ENCODE measurements at places on chromosomes 3 and 15.

- no peak for DNase-seq
These were observed 4.2 kb downstream of the MFGE8 start for GRCh38 chr15:88908697-88909621.

- DNase-seq, result no peak
These were observed 46.5 kb upstream of the CCDC174 start for GRCh38 chr3:14605067-14605466.

GRCh38 chr3:27532426-27533260, 48.5 kb upstream of the SLC4A7 start:
- no peak for DNase-seq

DNA sequence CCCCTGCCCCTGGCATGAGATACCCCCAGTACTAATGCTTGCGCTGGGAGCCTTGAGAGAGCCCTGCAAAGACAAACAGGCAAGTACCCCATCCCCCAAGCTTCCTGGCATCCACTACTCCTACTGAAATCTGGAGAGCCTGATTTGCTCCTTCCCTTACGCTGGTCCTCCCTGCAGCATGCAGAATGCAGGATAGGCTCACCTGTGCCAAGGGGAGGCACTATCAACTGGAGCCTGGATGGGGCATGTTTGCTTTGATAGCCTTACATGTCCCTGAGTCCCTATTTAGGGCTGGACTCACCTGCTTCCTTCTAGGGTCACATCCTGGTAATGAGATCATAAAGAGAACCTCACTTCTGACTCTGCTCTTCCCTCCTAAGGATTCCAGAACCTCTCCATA, 42.9 kb downstream of the RAB11A start:
- DNase-seq, result no peak

DNA sequence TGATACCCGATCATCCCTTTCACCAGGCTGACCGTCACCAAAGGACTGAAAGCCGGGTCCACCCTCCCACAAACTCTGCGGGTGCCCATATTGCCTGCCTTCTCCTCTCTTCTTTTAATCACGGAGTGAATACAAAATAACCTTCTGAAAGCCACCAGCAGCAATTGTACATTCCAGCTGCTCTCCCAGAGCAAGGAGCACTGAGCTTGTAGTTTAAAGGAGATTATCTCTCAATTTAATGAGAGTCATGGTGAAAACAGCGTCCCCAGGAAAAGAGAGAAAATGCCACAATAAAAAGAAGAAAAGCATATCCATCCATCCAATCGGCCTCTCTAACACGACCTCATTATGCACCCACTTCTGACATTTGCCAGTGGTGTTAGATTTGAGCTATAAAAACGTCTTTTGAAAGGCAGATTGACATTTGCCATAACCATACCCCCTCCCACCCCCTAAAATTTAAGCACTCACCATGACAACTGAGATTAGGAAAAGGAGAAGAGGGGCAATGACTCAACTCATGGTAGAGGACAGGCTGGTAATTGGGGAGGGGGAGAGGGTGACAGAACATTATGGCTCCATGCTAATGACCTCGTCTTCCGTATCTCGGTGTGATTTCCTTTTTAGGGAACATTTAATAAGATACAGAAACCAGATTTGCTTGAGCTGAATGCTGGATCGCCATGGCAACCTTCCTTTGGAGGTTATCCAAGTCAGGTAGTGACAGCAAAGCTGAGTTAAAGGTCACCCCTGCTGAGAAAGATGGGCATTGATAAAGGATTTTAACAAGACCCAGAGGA, 106.2 kb downstream of the ST8SIA2 start:
- DNase-seq, result no peak

- no peak for DNase-seq
These were observed 47.1 kb downstream of the HRH1 start for GRCh38 chr3:11201251-11202019.

- no peak for DNase-seq
These were observed 84.0 kb downstream of the ATP13A4 start for GRCh38 chr3:193470710-193471109.

- no peak for DNase-seq
These were observed 47.8 kb downstream of the OIP5 start for GRCh38 chr15:41284427-41285177.

- no peak for DNase-seq
These were observed 59.8 kb downstream of the WDR76 start for GRCh38 chr15:43886558-43886957.

- DNase-seq, result no peak
These were observed 120.5 kb downstream of the XXYLT1 start for GRCh38 chr3:195150181-195151118.

DNA sequence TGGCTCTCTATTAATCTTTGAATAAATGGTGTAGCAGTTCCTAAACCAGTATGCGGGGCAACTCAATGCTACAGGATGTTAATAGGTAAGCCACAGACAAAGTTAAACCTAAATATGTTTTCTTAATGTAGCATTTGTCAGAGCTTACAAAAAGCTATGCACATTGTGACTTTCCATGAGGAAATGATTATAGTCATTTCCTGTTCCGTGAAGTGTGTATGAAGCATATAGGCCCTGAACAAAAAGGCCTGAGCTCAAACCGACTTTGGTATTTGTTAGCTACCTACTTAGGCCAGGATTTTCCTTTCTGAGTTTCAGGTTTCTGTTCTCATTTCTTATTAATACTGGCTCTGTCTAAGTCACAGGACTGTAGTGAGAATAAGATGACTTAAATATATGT, 14.2 kb downstream of the ZNF80 start:
- no peak for DNase-seq

GRCh38 chr3:126025862-126026261, 56.9 kb downstream of the ROPN1B start:
- DNase-seq, result no peak

- DNase-seq, result no peak
These were observed 235.7 kb upstream of the THBS1 start for GRCh38 chr15:39345176-39345575.

- no peak for DNase-seq
These were observed 90.0 kb downstream of the APBA2 start for GRCh38 chr15:28975766-28976179.

DNA sequence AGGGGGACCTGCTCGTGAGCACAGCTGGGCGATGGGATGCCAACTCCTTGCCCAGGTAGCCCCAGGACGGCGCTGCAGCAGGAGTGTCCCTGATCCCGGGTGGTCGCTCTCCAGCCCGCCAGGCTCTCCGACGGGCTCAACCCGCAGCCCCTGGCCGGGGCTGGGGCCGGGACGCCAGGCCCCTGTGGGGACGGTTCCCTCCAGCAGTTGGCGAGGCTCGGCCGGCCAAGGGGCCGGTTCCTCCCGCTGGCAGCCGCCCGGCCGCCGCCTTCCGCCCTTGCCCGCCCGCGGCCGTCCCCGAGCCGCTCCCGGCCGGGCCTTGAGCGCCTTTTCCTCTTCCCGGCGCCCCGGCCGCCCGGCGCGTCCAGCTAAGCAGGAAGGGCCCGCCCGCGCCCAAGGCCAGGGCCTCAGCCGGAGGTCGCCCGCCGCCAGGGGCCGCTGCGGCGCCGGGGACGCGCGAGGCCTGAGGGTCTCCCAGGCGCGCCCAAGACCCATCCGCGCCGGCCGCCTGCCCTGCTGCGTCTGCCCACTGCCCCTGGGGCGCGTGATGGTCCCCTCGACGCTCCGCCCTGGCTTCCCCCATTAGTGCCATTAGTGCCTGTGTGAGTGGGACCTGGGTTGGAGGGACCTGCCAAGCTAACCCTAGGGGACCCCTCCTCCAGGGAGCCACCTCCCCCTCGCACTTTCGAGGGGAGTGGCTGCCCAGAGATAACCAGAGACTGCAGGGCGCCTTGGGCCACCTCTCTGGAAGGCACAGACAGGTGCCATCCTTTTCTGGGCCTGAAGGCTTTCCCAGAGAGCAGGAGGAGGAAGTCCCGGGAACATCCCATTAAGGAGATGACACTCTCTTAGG, 106.4 kb downstream of the FBLN2 start:
- DNase-seq, result peak; percentile 83

DNA sequence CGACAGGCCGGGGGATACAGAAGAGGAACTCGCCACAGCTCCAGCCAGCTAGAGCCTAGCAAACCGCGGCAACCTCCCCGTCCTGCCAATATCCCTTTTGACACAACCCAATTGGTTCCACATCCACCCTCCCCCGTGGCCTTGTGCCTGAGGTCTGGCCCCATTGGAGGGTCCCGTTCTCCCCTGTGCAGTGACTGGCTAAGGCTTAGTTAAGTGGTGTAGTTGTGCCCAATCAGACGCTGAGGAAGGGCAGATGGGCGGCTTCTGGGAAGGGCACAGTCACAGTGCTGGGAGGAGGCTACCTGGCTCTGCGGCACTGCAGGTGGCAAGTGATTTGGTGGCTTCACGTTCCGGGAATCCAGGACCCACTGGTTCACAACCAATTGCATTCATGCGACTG, 78.6 kb downstream of the SNRK start:
- no peak for DNase-seq

GRCh38 chr15:93566762-93567161, 477.8 kb upstream of the RGMA start:
- DNase-seq, result no peak

DNA sequence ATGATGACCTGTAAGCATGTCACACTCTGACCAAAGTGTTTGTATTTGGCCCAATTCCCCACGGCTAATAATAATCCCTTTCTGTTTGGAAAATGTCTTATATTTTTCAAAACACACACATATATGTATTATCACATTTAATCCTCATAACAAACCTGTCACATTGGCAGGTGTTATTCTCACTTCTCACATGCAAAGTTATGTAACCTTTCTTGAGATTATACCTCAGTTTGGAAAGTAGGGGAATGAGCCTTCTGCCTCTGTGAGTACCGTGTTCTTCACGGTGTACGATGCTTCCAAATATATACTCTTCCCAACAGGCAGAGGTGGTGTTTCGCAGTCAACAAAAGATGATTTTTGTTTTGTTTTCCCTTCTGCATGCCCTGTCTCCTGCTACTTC, 205.6 kb downstream of the TP63 start:
- no peak for DNase-seq

- no peak for DNase-seq
These were observed 107.3 kb upstream of the LPP start for GRCh38 chr3:188046561-188047211.

DNA sequence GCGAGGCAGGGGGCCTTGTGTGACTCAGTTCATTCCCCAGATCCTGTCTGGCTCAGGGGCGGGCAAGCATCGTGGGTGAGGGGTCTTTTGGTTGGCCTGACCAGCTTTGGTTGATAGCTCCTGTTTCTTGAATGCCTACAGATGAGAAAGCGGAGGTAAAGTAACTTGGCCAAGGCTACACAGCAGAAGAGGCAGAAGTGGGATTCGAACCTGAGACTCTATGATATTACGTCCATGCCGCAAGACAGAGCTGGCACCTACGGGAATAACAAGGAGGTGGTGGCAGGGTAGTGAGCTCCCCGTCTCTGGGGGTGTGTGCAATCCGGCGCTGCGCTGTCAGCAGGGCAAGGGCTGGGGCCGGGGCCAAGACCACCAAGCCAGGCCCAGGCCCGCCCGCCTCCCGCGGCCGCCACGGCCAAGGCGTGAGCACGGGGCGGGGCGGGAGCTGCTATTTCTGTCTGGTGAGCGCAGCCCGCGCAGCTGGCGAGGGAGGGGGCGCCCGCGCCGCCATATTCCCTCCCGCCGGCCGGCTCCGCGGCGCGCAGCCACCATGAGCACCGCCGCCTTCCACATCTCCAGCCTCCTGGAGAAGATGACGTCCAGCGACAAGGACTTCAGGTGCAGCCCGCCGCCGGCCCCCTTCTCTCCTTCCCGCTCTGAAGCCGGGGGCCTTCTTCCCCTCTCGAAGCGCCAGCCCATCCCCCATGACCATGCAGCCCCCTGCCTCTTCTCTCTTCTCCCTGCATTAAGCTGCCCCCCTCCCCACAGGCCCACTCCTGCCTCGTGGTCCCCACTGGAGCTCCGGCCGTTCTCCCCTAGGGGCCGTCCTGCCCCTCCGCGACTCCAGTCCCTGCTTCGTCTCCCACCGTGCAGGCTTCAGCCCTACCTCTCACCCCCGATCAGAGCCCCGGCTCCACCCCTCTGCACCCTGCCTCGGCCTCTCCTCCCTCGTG, at the start of gene CAND2:
CAND2 (plus strand) TSS at position 510 of the 953 bp plus-strand sequence; CDS start at position 551, 41 bp downstream.
- DNase-seq, result peak; percentile 44

DNA sequence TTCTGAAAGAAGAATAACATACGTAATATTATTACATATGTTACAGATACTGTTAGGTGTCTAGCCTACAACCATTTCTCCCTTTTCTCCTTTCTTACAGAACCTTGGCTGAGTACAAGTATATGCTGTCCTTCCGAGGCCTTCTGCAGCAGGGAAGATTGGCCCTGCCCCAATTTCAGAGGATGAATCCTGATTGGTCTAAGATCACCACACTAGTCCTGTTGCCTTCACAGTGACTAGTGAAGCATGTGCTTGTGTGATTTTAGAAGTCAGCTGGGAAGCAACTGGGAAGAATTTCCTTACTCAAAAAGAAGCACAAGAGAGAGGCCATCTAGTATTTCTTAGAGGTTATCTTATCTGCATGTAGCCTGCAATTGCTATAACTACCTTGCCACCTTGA, 30.6 kb upstream of the MECOM start:
- DNase-seq, result no peak

DNA sequence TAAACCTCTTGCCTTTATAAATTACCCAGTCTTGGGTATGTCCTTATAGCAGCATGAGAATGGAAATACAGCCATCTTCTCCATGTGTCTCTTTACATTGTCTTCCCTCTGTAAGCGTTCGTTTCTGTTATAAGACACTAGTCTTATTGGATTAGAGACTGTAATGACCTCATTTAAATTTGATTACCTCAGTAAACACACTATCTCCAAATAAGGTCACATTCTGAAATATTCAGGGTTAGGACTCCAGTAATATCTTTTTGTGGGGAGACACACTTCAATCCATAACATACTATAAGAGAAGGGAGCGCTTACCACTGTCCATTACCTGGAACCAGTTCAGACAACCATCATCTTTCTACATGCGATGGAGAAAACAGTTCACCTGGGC, 34.3 kb upstream of the CD47 start:
- no peak for DNase-seq

- no peak for DNase-seq
These were observed 130.2 kb upstream of the TPRG1 start for GRCh38 chr3:189041482-189042090.

DNA sequence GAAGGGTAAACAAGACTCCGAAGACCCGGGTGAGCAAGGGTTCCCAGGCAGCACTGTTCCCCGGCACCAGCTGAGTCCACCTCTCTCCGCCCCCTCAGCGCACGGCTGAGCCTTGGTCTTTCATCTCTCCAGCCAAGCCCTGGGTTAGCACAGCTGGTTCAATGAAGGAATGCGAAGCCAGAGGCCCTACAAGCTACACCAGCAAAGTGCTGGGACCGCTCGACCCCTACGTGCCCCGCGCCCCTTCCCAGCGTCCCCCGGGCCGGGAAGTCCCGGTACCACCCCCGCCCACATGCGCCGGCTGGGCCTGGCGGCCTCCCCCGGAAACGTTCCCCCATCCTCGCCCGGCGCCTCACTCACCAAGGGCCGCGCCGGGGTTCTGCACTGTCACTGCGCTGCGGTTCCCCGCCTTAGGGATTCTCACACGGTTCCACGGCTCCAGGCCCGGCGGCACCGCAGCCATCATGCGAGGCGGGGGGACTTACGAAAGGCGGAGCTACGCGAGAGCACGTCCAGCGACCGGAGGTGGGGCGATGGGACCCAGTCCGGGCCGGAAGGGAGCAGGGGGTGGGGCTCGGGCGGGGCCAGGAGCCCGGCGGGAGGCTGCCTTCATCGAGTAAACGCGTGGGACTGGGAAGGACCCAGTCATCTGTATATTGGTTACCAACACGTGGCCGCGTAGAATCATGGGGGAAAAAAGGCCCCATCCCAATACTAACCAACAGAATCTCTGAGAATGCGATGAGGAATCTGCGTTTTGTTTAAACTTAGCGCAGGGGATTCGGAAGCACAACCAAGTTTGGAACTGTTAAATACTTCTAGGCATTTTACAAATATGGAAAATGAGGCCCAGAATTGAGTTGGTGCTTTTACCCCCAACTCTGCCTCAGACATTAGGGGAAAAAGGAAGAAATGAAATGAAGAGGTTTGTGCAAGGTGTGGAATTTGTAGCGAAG, 28.7 kb downstream of the GTPBP8 start:
- peak; percentile 73 for DNase-seq

Data from progenitor cell of endocrine pancreas (in vitro differentiated cells).